ENCODE measurements at places on chromosomes 3 and 15. TPM values are rescaled to one million over a fixed set of nuclear protein-coding genes. Genes with fewer than 3 reads are reported as not detected.

- H3K36me3 ChIP-seq = no peaks in the 10 kb centered on the region
- no peak overlapping the region for H3K27ac ChIP-seq
- no peaks in the 10 kb centered on the region for H3K4me1 ChIP-seq
- peak; percentile 36 for DNase-seq
- no peak overlapping the region for H3K4me3 ChIP-seq
These were observed 104.9 kb downstream of the LINGO1 start for GRCh38 chr15:77527831-77528231.

GRCh38 chr3:61903931-61904657 lies 342.7 kb downstream of the PTPRG start:
- no peaks in the 10 kb centered on the region for H3K36me3 ChIP-seq
- H3K27me3 ChIP-seq = no peaks in the 10 kb centered on the region
- no peak for DNase-seq
- no peaks in the 10 kb centered on the region for H3K4me1 ChIP-seq

GRCh38 chr3:63970631-63971475 lies 52.4 kb downstream of the PSMD6 start:
- H3K27me3 ChIP-seq = no peaks in the 10 kb centered on the region
- H3K27ac ChIP-seq = no peak overlapping the region
- no peaks in the 10 kb centered on the region for H3K36me3 ChIP-seq
- H3K4me1 ChIP-seq = no peaks in the 10 kb centered on the region
- no peak for DNase-seq

DNA sequence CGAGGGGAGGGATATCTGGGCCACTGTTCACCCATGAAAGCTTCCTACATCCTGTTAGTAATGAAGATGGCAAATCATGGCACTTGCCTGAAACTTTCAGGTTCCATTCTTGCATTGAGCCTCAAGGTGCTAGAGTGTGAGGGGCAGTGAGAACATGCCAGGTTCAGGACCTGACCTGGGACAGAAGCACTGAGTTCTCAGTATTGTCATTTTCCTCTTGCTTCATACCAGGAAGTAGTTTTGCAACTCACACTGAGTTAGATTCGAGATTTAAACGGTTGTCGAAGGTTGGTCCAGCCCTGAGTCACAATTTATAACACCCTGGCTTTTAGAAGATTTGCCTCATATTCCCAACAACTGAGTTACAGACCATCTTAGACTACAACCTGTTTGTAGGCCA lies 11.8 kb upstream of the MEIS2 start:
- peaks cover 8% of the 10 kb centered on the region for H3K27me3 ChIP-seq
- H3K36me3 ChIP-seq = no peaks in the 10 kb centered on the region
- no peak overlapping the region for H3K4me3 ChIP-seq
- no peak for DNase-seq
- H3K4me1 ChIP-seq = peaks cover 8% of the 10 kb centered on the region
- H3K27ac ChIP-seq = no peak overlapping the region

LSAMP gene
- 0.02 TPM for total RNA-seq

KNG1 gene
- total RNA-seq = 451 TPM

FNDC3B gene
- total RNA-seq = 79.3 TPM

QTRT2 gene
- 6.6 TPM for total RNA-seq

GRCh38 chr3:190496859-190497258 lies 17.0 kb upstream of the IL1RAP start:
- no peaks in the 10 kb centered on the region for H3K4me1 ChIP-seq
- H3K36me3 ChIP-seq = no peaks in the 10 kb centered on the region
- H3K4me3 ChIP-seq = no peak overlapping the region
- no peak for DNase-seq

RLBP1 gene
- not detected for total RNA-seq

DNA sequence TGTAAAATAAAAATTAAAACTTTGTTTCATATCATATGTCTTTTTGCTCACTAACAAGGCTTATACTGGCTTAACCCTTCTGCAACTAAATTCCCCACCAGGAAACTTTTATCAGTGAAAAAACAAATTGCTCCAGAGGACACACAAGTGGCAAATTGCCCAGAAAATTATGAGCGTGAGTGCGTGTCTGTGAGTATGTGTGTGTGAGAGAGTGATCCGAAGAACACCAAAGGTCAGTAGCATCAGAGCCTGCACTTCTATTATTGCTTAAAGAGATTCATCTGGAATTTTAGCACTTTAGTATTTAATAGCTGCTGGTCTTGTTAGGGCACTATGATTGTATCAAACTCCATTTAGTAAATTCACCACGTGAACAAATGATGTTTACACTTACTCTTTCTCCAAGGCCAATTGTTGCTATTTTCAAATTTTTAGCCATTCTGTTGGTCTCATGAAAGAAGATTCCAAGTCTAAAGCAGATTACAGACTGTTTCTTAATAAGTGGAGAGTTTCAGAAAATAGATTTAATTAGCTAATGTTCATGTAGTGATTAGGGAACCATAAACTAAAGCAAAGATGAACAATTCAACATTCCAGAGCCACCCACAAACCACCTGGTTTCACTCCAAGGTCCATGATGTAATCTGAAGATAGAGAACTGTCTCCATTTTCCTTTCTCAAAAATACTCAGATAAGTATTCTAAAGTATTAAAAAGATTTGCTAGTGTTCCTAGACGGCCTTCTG lies 91.1 kb upstream of the IL12A start:
- no peak overlapping the region for H3K27ac ChIP-seq
- no peaks in the 10 kb centered on the region for H3K27me3 ChIP-seq
- H3K4me1 ChIP-seq = no peaks in the 10 kb centered on the region
- DNase-seq = no peak

DNA sequence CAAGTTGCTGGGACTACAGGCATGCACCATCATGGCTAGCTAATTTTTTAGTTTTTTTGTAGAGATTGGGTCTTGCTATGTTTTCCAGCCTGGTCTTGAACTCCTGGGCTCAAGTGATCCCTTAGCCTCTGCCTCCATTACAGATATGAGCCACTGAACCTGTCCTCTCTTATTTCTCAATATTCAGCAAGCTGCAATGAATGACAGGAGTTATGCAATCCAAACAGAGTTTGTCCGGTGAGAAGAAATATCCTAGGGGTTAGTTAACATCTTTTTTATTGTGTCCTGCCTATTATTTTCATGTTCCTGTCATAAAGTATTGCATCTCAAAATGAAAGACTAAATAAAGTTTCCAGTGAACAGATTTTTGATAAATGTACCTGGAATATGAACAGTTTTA lies 1161.4 kb downstream of the OTOL1 start:
- no peak for DNase-seq
- H3K27me3 ChIP-seq = no peaks in the 10 kb centered on the region
- no peaks in the 10 kb centered on the region for H3K4me1 ChIP-seq
- no peak overlapping the region for H3K4me3 ChIP-seq

DNA sequence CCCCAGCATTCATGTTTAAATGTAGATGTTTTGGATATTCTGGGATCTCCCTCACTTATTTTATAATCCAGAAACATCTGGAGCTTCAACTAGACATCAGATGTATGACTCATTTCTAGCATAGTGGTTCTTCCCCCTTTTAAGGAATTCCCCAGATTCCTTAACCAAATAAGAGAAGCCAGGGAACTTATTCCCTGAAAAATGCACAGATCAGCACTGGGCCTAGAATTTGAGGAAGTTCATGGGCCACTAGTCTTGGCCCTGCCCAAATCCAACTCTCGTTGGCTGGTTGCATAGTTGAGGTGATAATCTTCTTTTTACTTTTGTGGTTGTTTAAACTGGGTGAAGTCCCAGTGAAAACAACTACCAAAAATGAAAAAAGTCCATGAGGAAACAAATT lies 20.4 kb downstream of the RARRES1 start:
- no peaks in the 10 kb centered on the region for H3K27me3 ChIP-seq
- H3K36me3 ChIP-seq = no peaks in the 10 kb centered on the region
- H3K27ac ChIP-seq = no peak overlapping the region
- no peak overlapping the region for H3K4me3 ChIP-seq
- no peaks in the 10 kb centered on the region for H3K4me1 ChIP-seq

DNA sequence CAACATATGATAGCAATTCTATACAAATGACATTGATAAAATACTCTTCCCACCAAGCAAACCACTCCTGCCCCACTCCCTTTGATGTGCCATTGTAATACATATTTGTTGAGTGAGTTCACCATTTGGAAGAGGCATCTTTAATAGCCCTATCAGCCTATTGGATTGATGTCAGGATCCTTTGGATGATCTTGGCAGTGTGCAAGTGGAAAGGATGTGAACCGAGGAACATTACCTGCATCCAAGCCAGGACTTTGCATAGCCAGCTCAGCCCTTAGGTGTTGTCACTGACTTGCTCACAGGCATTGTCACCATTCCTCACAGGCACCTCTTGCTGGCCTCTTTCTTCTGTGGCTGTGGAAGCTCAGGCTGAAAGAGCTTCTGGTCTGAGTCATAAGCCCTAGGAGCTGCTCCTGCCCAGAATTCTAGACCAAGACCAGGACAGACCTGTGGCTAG lies 16.5 kb upstream of the TIMP4 start:
- DNase-seq = no peak
- H3K27ac ChIP-seq = no peak overlapping the region
- H3K36me3 ChIP-seq = no peaks in the 10 kb centered on the region
- H3K4me3 ChIP-seq = no peak overlapping the region
- H3K4me1 ChIP-seq = no peaks in the 10 kb centered on the region
- H3K27me3 ChIP-seq = no peaks in the 10 kb centered on the region

DNA sequence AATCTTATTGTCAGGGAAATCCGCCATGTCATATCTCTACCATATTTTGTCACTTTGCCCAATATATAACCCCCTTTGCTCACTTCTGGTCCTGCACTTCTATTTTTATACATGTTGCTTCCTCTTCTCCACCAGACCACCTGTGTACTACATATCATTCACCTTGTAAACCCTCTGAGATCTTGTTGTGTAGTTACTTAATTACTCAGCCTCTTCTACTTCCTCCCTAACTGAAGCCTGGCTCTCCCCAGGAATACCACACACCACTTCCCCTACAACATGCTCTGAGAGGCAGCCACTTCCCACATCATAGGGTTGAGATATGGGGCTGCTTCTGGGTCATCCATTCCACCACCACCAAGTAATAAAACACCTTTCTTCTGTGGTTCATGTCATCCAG lies 10.0 kb downstream of the HEXA start:
- no peaks in the 10 kb centered on the region for H3K36me3 ChIP-seq
- H3K27me3 ChIP-seq = no peaks in the 10 kb centered on the region
- no peak for DNase-seq
- H3K27ac ChIP-seq = no peak overlapping the region
- no peaks in the 10 kb centered on the region for H3K4me1 ChIP-seq

DNA sequence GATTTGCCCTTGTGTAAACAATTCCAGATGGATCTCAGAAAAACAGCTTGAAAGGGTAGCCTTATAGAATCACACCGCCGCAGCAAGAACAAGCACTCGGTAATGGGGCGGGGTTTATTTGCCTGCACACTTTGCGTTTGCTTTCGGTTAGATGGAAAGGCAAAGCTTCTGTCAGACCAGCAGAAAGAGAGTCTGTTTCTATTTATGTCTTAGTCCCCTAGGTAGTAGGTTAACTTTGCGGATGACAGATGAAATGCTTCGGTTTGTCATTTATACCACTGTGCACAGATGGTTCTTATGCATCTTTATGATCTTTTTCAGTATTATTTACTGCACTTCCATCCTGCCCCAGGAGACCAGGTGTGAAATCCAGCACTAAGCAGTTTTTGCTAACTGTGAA lies 62.2 kb downstream of the PYDC2 start:
- H3K27ac ChIP-seq = no peak overlapping the region
- H3K27me3 ChIP-seq = no peaks in the 10 kb centered on the region
- no peaks in the 10 kb centered on the region for H3K4me1 ChIP-seq
- no peaks in the 10 kb centered on the region for H3K36me3 ChIP-seq

DNA sequence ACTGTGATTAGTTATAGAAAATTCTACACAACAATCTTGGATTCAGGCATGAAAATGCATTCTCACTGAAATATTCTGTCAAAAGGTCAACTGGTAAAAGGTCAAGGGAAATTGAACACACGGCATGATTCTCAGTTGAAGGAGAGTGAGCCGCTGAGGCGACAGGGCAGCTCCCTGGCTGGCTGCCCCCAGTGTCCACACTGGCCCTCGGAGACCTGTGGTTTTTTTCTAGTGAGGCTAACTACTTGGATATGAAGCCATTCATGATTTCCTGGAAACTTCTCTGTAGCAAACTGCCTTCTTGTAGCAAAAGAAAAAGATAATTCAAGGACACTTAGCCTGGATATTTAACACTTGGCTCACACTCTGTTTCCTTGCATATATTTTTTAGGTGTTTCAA lies 37.2 kb downstream of the AADACL2 start:
- no peaks in the 10 kb centered on the region for H3K36me3 ChIP-seq
- H3K27ac ChIP-seq = peak overlapping the region; percentile 72
- H3K27me3 ChIP-seq = no peaks in the 10 kb centered on the region
- peak overlapping the region; percentile 11 for H3K4me3 ChIP-seq
- peak; percentile 84 for DNase-seq
- H3K4me1 ChIP-seq = peaks cover 28% of the 10 kb centered on the region

DNA sequence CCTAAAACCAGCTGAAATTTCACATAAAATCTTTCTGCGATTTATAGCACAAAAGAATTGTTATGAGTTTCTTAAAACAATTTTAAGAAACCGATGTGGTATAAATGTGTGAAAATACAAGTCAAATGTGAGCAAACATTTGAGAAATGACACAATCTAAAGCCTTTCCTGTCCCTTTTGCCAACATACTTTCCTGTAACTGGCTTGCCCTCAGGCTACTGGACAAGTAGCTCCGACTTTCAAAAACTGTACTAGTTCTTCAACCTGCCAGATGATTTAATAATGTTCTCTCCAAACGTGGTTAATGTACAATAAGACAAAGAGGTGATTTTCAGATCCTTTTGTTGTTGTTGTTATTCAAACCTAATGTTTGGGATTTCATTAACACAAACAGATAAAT lies 105.9 kb upstream of the ARHGEF26 start:
- no peaks in the 10 kb centered on the region for H3K4me1 ChIP-seq
- no peaks in the 10 kb centered on the region for H3K27me3 ChIP-seq
- H3K27ac ChIP-seq = no peak overlapping the region

DNA sequence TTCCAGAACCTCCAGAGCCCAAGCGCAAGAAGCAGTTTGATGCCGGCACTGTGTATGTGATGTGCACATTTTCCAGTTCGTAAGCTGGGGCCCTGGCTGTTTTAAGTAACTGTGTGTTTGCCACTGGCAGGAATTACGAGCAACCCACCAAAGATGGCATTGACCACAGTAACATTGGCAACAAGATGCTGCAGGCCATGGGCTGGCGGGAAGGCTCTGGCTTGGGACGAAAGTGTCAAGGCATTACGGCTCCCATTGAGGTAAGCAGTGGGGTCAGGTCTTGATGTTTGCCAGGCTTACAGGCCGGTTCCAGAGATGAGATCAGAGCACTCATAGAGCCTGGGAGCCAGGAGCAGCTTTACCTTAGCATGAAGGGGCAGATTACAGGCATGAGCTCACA lies 28.4 kb downstream of the RBM5 start:
- no peak for DNase-seq
- H3K27me3 ChIP-seq = no peaks in the 10 kb centered on the region
- H3K4me3 ChIP-seq = no peak overlapping the region
- H3K36me3 ChIP-seq = peaks cover 27% of the 10 kb centered on the region
- no peaks in the 10 kb centered on the region for H3K4me1 ChIP-seq
- no peak overlapping the region for H3K27ac ChIP-seq

GRCh38 chr3:49600781-49601180 lies 46.5 kb downstream of the BSN start:
- no peaks in the 10 kb centered on the region for H3K27me3 ChIP-seq
- no peaks in the 10 kb centered on the region for H3K4me1 ChIP-seq
- no peak for DNase-seq
- no peaks in the 10 kb centered on the region for H3K36me3 ChIP-seq
- no peak overlapping the region for H3K27ac ChIP-seq

All from right lobe of liver (tissue), 6 donors.